Smooth muscle cell of the pulmonary artery (primary cell): ENCODE measurements at places on chromosomes 4 and X. TPM values are rescaled to one million over a fixed set of nuclear protein-coding genes. Genes with fewer than 3 reads are reported as not detected.

TCEAL3 gene
- 11.1 and 16.3 TPM in 2 replicates for total RNA-seq

REELD1 gene
- total RNA-seq = not detected in 2 replicates

PABPC5 gene
- total RNA-seq = 0.86 and 3.3 TPM in 2 replicates

MAGEB17 gene
- total RNA-seq = not detected in 2 replicates

HSD17B13 gene
- total RNA-seq = 0.13 TPM in 2 replicates

SSR4 gene
- 103 and 105 TPM in 2 replicates for total RNA-seq

SPANXC gene
- total RNA-seq = not detected in 2 replicates
